Nephron progenitor cell (in vitro differentiated cells): ENCODE measurements at places on chromosomes 4 and X.

DNA sequence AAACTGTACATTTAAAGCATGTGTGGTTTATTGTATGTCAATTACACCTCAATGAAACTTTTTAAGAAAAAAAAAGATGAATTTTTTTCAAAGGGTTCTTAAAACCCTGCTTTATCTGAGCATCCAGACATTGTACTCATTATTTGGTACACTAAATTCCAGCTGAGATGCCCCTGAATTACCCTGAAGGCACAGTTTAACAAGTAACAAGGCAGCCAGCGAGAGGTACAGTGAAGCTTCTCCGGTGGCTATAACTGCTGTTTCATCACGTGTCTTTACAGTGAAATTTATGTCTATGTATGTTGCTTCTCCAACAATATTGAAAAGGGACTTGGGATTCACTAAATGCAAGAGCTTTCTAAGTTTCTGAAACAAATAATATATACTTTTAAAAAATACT is 15.8 kb downstream of the SLC7A11 start:
- DNase-seq = no peak

- DNase-seq = no peak
Observed at GRCh38 chr4:152917543-152918395, 18.4 kb upstream of the FHDC1 start.

DNA sequence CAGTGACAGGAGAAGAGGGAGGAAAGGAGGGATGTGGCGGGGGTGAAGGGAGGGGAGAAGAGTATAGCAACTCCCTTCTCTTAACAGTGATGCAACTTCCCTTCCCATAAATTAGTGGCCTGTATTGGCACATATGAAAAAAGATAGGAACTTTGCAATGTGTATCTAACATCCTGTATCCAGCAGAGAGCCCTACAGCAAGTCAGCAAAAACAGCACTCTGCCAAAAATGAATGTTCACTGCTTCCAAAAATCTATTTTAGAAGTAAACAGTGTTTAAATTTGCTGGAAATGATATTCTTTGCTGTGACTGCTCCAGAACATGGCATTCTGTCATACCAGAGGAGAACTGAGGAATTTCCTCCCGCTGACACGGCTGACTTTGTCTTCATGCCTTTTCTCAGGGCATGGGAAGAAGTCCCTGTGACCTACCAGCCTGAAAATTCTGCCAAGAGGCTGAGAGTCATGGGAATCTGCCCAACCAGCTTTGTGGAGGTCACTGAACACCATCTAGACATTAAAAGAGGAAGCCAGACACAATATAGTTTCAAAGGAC is 343.4 kb upstream of the RASGEF1B start:
- no peak for DNase-seq

DNA sequence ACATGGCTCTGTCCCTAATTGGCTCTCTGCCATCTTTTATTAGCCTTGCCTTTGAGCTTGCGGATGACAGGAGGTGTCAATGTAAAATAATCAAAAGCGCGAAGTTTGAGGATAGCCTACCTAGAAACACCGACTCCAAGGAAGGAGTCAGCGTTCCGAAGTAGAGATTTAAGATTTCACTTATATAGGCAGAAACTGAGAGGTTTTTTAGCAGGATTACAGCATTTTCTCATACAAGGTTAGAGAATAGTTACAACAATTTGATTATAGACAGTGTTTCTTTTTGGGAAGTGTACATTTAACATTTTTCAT is 499 bp upstream of the NFXL1 start:
- DNase-seq = no peak

GRCh38 chrX:128078545-128078944 is 26.3 kb upstream of the ACTRT1 start:
- DNase-seq = no peak

DNA sequence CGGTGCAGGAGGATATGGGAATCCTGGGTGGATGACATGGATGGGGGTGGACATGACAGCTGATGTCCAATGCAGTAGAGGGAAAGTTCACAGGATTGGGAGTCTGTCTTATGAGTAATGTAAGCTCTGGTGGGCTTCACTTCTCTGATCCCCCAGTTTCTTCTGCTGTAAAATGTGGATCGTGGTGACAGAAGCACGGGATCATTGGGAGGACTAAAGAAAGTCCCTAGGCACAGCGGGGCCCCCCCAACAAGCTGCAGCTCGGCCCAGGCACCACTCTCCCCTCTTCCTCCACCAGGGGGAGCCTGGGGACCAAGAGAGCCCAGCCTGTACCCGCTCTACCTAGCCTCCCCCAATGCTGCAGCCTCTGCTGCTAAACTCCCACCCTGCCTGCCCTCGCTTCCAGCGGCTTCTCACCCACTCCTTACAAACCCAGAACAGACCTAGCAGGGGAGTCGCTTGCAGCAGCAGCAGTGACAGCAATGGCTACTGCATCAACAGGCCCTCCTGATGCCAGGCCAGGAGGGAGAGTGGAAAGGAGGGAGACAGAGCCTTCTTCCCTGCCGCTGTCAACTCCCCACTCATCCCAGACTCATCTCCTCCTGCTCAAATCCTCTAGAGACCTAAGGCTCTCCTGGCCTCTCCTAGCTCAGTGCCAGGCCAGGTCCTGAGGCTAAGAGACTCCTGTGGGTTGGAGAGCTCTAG is 36.1 kb upstream of the IQSEC2 start:
- DNase-seq = peak; percentile 76

GRCh38 chr4:82372517-82373485 is 990 bp downstream of the HNRNPD start:
- DNase-seq = peak; percentile 61

- DNase-seq = no peak
Observed at GRCh38 chrX:153880440-153880815, 5.5 kb downstream of the L1CAM start.

GRCh38 chr4:7831330-7831729 is 108.3 kb downstream of the AFAP1 start:
- DNase-seq = no peak

- no peak for DNase-seq
Observed at GRCh38 chr4:95296052-95296451, 252.7 kb downstream of the UNC5C start.

DNA sequence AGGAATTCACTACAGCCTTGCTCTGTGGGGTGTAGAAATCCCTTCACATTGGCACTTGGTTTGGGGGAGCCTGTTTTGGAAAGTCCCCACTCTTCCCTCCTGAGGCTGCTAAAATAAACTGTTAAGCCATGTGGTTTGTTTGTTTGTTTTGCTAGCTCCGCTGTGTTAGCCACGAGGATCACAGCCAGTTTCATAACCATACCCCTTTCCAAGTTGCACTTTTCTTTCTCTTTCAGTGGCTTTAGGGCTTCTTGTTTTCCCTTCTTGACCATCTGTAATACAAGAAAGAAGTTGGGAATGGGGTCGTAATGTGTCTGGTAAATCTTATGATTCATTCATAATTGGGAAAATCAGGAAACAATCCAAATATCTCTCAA is 24.8 kb upstream of the UXT start:
- no peak for DNase-seq

DNA sequence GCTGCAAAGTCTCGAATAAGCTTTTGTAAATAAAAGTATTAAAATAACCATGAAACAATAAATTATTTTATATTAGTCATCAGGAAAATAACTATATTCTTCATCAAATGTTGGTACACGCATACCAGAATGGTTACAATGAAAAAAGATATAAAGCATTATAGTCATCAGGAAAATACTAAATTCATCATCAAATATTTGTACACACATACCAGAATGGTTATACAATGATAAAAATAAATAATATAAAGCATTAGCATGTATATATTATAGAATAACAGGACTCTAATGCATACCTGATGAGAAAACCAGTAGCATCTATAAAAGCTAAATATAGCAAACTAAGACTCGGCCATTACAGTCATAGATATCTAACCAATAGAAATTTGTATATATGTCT is 202.9 kb downstream of the TRAM1L1 start:
- DNase-seq = no peak

GRCh38 chr4:83724485-83725335 is 188.8 kb downstream of the GPAT3 start:
- no peak for DNase-seq

DNA sequence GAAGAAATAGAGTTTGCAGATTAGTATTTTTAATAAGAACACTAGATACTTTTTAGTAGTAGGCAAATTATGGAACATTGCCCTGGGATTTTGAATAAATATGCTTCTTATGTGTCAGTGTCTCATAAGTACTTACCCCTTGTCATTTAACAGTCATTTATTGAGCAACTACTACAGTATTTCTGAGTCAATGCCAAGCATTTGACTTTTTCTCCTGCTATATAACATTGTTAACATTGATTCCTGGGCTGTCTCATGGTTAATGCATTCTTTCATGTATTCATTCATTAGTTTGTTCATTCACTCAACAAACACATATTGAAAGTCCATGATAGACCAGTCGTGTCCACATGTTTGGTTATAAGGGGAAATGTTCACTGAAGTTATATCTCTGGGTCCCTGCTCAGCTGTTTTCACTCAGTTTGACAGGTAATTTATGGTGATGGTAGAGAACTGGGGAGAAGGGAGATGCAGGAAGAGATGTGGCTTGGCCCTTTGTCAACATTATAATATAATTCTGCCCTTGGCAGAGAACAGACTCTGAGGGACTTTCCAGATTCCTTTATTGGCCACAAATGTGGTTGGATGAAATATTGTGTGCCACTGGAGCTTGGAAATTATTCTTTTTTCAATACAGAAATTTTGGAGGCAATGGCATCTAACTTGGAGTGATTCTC is 49.8 kb downstream of the OSTC start:
- DNase-seq = no peak

- no peak for DNase-seq
Observed at GRCh38 chr4:99090481-99091215, 2.1 kb upstream of the ADH5 start.

DNA sequence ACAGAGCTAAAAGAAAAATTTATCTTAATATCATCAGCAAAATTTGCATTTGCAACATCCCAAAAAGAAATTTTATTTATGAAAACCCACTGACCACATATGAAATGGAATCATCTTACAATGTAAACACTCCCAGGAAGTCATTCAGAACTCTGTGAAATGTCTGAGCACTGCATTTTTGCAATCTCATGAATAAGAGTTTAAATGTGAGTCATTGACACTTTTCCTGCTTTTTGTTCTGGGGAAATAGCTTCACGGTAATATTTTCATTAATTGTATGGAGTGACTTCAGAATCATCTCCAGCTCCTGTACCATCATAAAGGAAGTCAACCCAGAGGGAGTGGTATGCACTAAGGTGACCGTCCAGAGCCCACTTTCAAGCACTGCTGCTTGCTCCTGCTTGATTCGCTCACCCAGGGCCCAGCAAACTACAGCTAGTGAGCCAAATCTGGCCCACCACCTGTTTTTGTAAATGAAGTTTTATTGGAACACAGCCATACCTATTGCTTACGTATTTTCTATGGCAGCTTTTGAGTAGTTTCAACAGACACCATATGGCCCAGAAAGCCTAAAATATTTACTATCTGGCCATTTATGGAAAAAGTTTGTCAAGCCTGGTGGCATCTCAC is 17.2 kb downstream of the EDNRA start:
- DNase-seq = no peak

DNA sequence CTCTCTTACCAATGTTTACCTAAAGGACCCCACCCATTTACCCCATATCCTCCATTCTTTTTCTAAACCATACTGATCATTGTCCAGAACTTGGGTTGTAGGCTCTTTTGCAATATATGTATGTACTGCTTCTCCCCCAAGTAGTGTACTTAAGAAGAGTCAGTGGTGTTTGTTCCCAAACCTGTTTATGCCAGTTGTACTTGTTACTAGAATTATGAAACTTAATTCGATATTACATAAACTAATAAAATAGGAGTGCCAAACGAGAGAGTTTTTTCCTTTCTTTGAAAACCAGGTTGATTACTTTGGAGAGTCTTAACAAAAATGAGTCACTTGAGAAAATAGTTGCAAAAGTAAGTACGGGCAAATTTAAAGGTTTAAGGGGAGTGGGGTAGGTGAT is 96.3 kb downstream of the GEMIN8 start:
- no peak for DNase-seq

GRCh38 chr4:34850421-34850820 is 1393.9 kb downstream of the ARAP2 start:
- no peak for DNase-seq

GRCh38 chr4:138262469-138262868 is 20.3 kb upstream of the SLC7A11 start:
- DNase-seq = no peak

GRCh38 chr4:185219551-185220344 is 10.3 kb downstream of the SNX25 start:
- DNase-seq = no peak

- DNase-seq = no peak
Observed at GRCh38 chr4:110955748-110956147, 332.9 kb upstream of the PITX2 start.

DNA sequence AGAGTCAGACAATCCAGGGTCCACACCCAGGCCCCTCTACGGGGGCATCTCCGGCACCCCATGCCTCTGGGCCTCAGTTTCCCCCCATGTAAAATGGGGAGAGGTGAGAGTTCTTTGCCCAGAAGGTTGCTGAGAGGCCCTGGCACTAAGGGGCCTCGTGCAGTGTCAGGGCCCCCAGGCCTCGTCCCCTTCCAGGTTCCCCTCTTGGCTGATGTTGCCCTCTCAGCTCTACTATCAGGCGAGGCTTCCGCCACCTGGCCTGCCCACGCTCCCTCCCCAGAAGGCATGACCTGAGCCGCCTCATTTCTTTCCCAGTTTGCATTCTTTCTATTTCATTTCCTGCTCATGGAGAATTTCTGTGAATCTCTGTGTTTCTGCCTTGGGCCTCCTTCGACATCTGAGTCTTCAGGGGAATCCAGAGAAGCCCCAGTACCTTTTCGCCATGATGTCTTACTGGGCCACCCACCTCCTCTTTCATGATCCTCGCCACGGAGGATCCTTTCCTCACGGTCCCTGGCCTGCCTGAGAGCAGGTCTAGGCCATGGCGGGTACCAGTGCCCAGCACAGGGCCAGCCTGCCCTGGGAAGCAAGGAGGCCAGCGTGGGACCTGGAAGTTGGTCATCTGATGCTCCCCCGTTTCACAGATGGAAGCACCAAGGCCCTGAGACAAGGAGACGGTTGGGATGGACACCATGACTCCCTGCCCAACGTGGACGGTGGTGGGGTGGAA is 21.9 kb upstream of the MRFAP1 start:
- DNase-seq = no peak

DNA sequence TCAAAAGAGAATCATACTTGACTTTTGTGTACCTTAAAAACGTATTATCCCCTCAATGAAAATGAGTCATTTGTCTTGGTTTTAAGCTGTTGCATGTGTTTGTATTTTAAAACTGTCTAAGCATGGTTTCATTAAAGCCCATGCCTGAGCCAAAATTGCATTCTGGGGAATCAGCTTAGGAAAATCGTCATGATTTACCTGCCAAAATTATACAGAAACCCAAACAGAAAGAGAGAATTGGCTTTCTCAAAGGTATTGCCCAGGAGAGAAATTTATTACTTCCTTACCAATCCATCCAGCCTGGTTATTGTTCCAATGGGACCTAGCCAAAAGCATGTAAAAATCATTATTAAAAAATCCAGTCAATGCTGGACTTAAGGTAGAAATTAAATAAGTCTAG is 37.6 kb downstream of the GPR174 start:
- no peak for DNase-seq

DNA sequence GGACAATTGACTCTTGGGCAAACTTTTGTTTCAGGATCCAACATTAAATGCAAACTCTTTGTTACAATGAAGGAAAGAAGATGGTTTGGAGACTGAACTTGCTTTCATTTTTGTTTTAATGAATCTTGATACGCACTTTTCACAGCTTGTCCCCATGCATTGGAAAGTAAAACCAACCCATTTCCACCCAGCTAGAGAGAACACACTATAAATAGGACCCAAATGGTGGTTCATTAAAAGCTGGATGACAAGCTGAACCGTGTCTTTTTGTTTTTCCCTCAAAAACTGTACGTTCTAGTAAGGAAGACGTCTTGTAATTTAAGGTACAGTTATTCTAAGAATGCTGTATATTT is 95.3 kb upstream of the EGFL6 start:
- no peak for DNase-seq

- DNase-seq = no peak
Observed at GRCh38 chr4:37138789-37139188, 105.8 kb upstream of the NWD2 start.
